Upper lobe of right lung (tissue), 1 donor: ENCODE measurements at places on chromosomes 1 and 21.

DNA sequence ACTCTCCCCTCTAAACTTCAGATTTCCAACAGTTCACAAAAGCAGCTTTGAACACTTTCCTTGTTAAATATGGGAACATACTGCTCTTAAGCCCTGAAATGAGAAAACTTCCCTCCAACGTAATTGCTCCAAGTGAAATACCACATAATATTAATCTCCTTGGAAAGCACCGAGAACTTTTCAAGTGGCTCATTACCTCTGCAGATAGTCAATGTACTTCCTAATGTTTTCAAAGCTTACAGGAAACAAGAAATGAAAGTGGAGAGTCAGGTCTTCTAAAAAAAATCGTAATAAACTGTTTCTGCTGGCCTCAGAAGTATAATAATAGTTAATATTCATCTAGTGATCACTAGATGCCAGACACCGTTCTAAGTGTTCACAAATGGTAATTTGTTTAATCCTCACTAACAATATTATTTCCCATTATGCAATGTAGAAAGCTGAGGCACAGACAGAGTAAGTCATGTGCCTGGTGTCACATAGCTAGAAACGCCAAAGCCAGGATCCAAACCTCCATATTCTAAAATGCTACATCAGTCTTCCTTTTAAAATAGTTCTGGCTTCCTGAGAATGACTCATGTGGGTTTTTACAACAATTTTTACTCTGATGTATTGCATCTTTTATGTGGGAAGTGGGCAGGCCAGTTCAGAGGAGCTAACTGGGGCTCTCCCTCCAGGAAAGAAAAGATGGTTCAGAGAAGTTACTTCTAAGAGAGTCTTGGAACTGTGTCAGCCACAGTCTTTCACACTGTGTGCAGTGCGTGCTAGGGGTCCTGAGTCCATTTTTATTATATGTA, 177.2 kb downstream of the PLPPR4 start:
- no peaks in the 10 kb centered on the region for H3K4me1 ChIP-seq
- no peaks in the 10 kb centered on the region for H3K36me3 ChIP-seq
- H3K27ac ChIP-seq: no peak overlapping the region
- DNase-seq: no peak
- no peaks in the 10 kb centered on the region for H3K27me3 ChIP-seq

- H3K36me3 ChIP-seq: no peaks in the 10 kb centered on the region
- no peak for DNase-seq
- H3K27ac ChIP-seq: no peak overlapping the region
- H3K4me1 ChIP-seq: no peaks in the 10 kb centered on the region
- no peaks in the 10 kb centered on the region for H3K27me3 ChIP-seq
Observed at GRCh38 chr21:26920055-26920454, 46.8 kb downstream of the ADAMTS5 start.

DNA sequence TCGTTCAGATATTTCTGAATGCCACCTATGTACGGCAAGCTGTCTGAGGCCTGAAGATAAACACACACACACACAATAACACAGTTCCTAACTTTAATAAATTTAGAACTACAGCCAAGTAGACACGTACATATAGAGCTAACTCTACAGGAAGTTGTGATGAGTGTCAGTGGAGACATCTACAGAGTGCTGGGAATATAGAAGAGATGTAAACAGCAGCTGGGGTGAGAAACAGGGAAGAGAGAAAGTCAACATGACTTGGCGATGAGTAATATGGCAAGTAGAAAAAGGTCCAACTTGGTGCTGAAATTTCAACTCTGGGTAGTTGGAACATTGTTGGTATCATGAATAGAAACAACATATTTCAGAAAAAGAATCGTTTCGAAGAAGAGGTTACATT, 206.5 kb downstream of the ZP4 start:
- no peak overlapping the region for H3K4me3 ChIP-seq
- no peaks in the 10 kb centered on the region for H3K4me1 ChIP-seq
- H3K27ac ChIP-seq: no peak overlapping the region
- DNase-seq: no peak
- no peaks in the 10 kb centered on the region for H3K36me3 ChIP-seq

GRCh38 chr1:116374353-116375147, 1.5 kb downstream of the ATP1A1 start:
- H3K4me1 ChIP-seq: peaks cover 54% of the 10 kb centered on the region
- DNase-seq: no peak
- H3K27me3 ChIP-seq: no peaks in the 10 kb centered on the region
- H3K4me3 ChIP-seq: peak overlapping the region; percentile 87
- no peaks in the 10 kb centered on the region for H3K36me3 ChIP-seq

DNA sequence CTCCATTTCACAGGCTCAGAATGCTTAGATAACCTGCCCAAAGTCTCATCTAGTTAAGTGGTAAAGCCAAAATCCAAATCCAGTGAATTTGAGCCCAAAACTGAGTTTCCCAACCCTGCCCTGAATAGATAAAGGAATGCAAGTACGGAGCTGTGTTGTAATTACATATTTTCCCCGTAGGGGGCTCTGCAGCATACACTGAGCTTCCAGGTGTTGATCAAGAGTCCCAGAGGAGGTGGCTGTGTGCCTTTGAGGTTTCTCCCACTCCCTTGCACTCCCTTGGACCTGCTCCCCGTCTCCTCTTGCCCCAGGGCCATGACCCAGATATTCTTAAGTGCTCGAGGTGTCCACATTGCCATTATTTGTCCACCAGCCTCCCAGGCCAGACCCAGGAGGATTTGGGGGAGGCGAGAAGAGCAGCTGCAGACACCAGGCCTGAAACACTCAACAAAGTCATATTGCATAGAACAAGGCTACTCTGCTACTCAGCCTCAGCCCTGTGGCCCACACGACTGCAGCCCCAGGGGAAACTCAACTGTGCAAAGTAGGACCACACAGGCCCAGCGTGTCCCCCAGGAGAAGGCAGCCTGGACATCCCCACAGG, 18.4 kb upstream of the LY9 start:
- H3K4me1 ChIP-seq: peaks cover 19% of the 10 kb centered on the region
- H3K27me3 ChIP-seq: no peaks in the 10 kb centered on the region
- H3K36me3 ChIP-seq: no peaks in the 10 kb centered on the region

DNA sequence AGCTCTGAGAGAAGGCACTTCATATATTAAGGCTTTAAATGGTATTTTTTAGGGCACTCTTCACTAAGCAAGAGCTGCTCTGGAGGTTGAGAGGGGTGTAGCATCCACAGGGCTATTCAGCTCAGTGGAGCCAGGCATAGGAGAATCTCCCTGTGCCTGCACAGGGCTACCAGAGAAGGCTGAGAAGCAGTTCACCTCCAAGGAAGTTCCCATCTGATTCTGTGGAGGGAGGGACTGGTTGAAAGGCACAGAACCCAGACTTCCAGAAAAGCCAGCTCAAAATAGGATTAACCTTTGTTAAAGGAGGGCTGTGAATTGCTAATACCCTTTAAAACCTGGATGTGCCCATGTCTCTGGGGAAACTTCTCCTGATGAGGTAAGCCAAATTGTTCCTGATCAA, 304.5 kb downstream of the TTLL7 start:
- peaks cover 6% of the 10 kb centered on the region for H3K4me1 ChIP-seq
- H3K27ac ChIP-seq: no peak overlapping the region
- H3K36me3 ChIP-seq: no peaks in the 10 kb centered on the region
- H3K27me3 ChIP-seq: no peaks in the 10 kb centered on the region
